ENCODE measurements at places on chromosomes 1 and 21.
A peak's percentile ranks its signal among the peaks of the same experiment; 100 is the strongest.

DNA sequence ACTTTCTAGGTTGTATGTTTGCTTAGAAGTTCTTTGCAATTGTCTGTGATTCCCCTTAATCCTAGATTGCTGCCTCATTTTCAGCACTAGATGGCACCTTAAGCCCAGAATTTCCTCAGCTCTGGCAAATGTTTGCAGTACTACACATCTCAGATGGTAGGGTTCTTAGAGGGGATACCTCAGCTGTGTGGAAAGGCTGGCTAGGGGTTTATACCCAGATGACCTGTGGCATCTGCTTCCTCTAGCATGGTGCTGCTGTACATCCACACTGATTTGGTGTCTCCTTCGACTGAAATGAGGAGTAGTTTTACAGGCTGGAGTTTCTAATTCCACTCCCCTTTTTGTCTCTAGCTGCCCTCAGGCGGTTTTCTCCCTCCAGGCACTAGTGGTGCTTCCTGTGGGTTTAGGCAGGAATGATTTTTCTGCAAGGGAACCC, 23.5 kb downstream of the ASB17 start:
- no peak for DNase-seq

DNA sequence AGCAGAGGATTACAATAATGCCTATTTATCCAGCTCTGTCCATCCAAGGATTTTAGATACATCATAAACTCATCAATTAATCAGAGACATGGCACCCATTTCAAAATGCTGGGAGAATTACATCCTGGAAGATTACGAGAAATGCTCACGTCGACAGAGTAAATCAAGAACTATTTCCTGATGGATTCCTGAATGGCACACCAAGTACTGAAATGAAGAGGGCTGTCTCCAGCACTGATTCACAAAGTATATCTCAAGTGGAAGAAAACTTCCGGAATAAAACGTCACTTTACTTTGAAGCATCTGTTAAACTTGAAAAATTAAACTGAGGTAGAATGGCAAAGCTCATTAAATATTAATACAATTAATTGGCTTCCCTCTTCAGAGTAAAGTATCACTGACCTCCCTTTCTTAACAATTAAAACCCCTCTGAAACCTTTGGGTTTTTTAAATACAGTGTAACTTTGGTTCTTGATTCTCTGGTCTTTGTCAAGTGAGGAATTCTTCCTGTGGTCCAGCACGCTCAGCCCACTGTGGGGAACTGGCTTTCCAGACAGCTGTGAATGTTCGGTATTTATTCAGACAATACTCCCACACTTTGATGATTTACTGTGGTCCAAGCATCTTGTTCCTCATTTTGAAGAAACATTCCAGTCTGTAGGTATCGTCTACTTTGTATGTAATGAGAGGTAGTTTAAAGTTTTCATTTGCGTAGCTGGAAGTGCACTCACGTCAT, 288.0 kb downstream of the NFIA start:
- no peak for DNase-seq

- no peak for DNase-seq
Measured at GRCh38 chr1:9444532-9444931, 94.7 kb upstream of the SLC25A33 start.

DNA sequence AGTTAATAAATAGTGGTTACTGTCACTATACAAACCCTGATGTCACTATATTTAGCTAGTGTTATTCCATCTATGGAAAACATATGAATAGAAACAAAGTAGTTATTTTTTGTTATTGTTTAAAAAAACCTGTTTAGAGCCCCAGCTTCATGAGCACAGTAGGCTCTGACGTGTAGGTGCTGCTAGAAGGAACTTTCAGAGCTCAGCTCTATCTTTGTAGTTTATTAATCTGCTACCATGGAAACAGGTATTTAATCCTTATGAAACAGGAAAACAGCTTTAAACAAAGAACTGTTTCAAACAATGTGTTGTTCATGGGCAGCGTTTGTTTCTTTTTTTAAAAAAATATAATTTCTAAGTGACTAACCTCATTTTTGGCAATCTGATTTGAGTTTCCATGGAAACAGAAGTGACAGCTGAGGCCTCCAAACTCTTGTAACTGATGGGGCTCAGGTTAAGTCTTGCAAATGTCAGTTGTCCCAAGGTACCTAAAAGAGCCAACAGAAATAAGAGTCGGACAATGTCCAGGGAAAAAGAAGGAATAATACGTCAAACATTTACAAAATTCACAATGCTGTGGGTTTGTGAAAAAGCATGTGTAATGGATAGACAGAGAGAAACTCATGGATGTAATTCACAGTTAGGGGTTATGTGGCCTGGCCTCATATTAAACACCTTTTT, 162.0 kb upstream of the C21orf91 start:
- no peak for DNase-seq

DNA sequence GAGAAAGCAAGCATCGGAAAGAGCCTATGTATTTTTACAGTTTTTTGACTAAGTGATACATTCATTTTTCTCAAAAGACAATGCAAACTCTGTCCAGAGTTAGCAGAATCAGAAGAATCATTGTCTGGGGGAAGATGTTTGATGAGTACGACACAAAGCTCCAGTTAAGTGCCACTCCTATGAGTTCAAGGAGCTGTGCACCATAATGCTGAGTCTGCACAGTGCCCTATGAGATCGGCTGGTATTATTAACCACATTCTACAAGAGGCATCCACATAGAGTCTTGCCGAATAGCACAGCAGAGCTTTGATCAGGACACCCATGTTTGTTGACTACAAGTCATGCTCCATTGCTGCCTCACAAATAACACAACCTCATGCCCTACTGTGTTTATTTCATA, 54.9 kb upstream of the RAP1GAP start:
- no peak for DNase-seq

- DNase-seq = peak; percentile 74
Measured at GRCh38 chr1:203026031-203026665, at the start of gene PPFIA4. TSS of gene PPFIA4 (plus strand) at chr1:203026491. CDS start at chr1:203039009, 12,518 bp downstream.

- DNase-seq = peak; percentile 97
Measured at GRCh38 chr1:21294266-21294989, 4.2 kb upstream of the ECE1 start.

GRCh38 chr1:182960046-182960445, 7.1 kb upstream of the SHCBP1L start:
- DNase-seq = no peak

- DNase-seq = peak; percentile 38
Measured at GRCh38 chr1:27887215-27888021, 15.1 kb downstream of the THEMIS2 start.

DNA sequence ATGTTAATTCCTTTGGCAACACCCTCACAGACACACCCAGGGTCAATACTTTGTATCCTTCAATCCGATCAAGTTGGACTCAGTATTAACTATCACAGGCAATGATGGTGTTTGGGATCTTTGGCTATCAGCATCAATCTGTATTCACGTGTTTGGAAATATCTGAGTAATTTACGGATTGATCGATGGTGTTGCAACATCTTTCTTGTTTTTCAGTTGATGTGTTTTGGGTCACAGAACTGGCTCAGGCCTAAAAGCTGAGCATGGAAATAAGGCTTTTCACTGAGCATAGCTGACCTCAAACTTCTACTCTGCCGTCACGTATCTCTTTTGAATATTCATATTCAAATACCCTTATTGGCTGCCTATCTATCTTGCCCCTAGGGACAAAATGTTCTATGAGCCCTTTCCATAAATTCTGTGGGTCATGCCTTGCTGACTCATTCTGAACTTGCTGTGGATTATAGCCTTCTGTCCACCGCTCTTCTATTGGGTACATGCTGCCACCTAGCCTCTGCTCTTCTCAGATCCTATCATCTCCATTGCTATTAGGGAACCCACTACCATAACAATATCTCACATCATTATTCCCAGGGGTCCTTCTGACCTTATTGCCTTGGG, 156.0 kb downstream of the PDE4B start:
- DNase-seq = no peak

GRCh38 chr1:84896279-84896678, 3.3 kb upstream of the LPAR3 start:
- DNase-seq = no peak

DNA sequence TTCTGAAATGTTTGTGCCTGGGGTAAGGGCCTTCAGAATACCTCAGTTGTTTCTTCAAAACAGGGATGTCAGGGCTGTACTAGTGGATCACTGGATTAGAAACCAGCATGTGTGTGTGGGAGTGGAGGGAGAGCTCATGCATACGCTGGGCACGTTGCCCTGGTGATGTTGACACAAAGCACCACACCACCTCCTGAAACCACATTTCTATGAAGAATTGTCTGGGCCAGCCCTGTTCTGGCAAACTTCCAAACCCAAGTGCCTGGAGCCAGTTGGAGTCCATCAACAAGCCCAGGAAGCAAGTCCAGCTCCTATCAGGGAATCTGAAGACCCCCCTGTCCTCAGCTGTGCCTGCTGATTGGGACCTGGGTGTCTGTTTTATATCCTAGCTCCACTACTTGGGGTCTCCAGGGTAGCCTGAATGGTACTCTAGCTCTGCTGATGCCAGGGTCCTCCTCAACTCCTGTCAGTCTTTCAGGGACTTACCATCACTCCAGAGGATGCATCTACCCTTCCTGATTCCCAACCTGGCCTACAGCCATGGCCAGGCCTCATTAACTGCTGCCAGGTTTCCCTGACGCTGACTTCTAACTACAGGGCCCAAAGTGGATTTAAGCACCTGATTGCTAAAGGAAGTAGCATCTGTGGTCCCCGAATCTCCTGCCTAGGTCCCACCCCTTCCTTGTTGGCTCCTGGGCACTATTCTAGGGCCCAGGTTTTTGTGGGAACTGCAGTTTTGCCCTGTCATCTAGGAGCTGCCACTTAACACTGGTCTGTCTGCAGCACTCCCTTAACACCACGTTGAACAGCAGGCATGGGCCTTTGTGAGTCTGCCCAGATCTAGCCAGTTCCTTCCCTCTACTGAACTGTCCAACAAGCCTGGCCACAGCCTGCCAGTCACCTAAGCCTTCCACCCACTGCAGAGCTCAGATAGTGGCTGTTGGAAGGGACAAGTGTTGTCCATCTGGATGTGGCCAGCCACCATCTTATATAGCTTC, 45.5 kb downstream of the LPAR3 start:
- no peak for DNase-seq

- DNase-seq = no peak
Measured at GRCh38 chr1:171948511-171948910, 107.2 kb downstream of the DNM3 start.

- DNase-seq = no peak
Measured at GRCh38 chr1:15941899-15942660, 33.8 kb downstream of the ZBTB17 start.

DNA sequence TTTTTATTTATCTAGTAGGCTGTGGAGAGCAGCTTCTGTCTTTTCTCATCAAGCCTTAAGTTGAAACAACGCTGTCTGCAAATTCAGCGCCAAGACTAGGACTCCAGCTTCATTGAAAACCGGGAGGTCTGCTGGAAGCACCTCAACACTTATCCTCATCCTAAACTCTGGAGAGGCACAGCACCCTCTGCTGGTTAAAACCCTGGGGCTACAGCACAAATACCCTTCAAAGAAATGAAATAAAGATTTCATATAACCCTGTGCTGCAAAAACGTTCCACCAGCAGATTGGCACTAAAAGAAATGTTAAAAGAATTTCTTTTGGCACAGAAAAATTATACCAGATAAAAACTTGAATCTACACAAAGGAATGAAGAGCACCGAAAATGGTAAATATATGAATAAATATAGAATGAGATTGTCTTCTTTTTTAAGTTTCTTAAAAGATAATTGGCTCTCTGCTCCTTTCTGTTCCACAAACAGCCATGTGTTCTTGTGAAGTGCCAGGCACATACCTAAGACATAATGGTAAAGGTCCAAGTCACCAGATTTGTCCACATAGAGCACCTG, 227.7 kb upstream of the SAMSN1 start:
- DNase-seq = peak; percentile 10

- DNase-seq = no peak
Measured at GRCh38 chr1:3312898-3313575, 141.4 kb upstream of the ARHGEF16 start.

DNA sequence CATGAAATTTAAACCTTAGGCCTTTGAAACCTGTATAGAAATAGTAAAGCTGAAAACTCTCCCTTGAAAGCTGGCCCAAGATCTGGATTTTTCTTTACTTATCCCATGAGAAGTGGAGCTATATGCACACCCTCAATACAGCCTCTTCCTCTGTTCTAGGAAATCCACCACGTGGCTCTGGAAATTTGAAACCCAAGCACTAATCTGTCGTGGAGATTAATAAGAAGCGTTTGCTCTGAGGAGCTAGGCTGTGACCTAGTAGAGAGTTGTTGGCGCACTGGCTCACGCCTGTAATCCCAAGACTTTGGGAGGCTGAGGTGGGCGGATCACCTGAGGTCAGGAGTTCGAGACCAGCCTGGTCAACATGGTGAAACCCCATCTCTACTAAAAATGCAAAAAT, 291.3 kb upstream of the PLXNA2 start:
- DNase-seq = no peak

DNA sequence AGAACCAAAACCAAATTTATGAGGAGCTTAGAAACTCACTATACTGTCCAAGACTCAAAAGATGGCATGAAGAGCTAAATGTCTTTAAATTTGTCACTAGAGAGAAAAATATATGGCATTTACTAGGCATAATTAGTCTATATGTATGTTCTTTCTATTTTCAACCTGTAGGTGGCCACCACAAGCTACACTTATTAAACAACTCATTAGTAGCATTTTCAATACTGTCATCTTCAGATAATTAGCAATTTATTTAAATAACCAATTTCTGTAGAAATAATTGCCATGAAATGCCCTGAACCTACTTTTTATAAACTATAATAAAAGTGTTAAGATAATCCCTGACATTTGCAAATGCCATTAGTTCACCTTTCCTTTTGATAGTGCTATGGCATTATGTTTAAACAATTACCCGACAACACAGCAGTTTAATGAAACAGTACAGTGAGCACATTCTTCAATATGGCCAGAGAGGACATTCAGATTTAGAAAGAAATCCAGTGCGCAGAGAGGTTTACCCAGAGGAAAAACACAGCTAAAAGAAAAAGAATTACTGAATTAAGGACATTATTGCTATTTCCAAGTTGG, 522.5 kb downstream of the PTBP2 start:
- DNase-seq = no peak

- peak; percentile 63 for DNase-seq
Measured at GRCh38 chr1:101236516-101237228, at the start of gene S1PR1. TSS of gene S1PR1 (plus strand) at chr1:101237019. CDS start at chr1:101238985, 1,966 bp downstream.

DNA sequence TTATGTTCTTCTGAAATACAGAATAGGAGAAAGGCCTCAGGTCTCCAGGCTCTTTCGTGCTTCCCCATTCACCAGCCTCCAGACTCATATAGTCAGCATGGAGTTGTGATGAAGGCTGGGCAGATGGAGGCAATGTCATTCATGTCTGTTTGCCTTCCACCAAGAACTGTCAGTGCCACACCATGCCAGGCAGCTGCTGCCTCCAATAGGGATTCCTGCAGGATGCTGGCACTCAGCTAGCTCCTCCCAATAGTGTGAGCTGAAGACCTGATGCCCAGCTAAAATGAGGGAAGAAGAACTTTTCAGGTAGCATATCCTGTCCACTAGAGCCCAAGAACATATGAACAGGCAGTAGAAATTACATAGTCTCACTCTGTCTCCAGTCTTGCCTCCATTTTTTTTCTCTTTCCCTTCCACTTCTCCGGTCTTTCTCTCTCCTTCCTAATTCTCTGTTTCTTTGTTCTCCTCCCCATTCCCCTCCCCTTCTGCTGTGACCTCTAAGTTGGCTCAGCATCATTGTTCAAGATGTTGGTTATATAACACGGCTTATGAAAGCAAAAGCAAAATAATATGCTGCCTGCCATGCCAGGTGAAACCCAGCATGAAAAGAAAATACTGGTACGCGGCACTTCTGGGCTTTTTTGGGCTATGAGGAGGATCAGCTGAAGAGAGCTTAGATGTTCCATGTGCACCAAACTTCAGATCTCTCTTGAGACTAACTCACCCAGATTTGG, 17.3 kb downstream of the GLUL start:
- no peak for DNase-seq
